Hematopoietic multipotent progenitor cell treated with erythropoietin and hydrocortisone succinate and interleukin-3 and kit ligand, for 8 days (in vitro differentiated cells): ENCODE measurements at places on chromosomes 6 and 20.

- DNase-seq: no peak
Observed at GRCh38 chr6:12578751-12579150, 137.8 kb upstream of the PHACTR1 start.

GRCh38 chr6:142372348-142372747, 70.5 kb downstream of the ADGRG6 start:
- DNase-seq: no peak

- DNase-seq: no peak
Observed at GRCh38 chr20:54995553-54995952, 520.2 kb downstream of the DOK5 start.

GRCh38 chr20:37299718-37300528, 10.5 kb downstream of the MANBAL start:
- peak; percentile 82 for DNase-seq

DNA sequence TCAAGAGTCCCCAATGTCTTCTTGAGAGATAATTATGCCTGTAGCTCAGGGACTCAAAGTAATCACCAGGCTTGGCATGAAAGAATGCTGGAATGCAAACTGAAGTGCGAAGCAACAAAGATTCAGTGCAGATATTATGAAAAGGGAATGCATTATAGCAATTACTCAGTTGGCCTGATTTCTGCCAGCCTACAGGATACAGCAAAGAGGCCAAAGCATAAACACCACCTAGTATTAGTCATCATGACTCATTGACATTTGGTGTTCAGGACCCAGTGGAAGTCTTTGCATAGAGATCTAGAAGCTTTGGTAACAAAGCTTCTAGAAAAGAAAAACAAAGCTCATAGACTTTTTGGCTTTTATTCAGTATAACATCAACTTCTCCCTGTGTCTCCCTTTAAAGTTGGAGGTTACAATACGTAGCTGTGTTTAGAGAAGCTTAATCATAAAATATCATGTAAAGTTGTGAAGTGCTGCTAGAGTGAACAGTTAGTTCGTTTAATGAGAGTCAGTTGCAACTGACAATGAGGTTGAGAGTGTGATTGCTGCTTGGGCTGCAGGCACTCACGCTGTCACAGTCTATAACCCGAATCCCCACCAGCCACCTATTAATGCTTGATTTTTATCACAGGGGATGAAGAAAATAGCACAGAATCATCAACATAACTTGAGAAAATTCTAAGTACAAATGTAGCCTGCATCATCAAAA, 932.7 kb downstream of the TFAP2A start:
- DNase-seq: no peak

DNA sequence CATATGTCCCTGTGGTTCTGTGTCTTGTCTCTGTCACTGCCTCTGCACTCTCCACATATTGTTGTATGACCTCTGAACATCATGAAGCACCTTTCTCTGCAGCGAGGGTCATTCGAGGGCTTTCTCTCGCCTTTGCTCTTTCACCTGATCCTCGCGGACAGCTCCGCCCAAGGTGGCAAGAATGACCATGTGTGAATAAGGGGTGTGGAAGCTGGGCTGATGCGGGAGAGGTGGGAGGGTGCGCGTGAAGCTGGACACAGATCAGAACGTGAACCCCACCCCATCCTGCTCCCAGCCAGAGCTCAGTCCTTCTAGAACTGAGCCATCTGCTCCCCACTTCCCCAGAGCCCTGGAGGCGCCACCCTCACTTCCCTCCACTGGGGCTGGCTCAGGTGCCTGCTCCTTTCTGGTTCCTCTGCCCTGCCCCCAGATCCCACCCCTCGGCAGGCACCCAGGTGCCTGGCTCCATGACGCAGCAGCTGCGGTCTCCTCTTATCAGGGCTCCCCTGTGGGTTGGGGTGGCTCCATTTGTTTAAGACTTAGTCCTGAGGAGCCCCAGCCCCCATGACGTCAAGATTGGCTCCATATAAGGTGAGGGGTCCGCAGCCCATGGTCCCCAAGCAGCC, at the start of gene MUCL3:
Gene MUCL3 (plus strand): TSS at position 613 of the 626 bp plus-strand sequence. CDS start 27 bp downstream, outside the sequence.
- DNase-seq: no peak

DNA sequence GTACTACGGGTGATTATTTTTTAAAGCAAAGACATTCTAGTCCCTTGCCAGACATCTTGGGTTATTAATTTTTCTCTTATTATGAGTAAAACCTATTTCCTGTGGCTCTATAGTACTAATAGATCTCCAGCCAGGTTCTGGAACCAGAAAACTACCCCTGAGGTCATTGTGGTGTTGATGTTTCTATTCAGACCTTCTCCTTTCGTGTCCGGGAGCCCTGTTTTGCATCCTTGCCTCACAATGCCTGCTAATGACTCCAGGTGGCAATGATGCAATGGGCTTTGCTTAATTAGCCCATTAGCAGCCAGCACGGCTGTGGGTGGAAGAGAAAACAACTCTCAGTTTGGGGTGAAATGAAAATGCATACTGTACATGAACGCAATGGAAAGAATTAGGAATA, 62.9 kb upstream of the ARG1 start:
- DNase-seq: no peak

GRCh38 chr6:128284128-128284527, 236.3 kb downstream of the PTPRK start:
- DNase-seq: no peak

DNA sequence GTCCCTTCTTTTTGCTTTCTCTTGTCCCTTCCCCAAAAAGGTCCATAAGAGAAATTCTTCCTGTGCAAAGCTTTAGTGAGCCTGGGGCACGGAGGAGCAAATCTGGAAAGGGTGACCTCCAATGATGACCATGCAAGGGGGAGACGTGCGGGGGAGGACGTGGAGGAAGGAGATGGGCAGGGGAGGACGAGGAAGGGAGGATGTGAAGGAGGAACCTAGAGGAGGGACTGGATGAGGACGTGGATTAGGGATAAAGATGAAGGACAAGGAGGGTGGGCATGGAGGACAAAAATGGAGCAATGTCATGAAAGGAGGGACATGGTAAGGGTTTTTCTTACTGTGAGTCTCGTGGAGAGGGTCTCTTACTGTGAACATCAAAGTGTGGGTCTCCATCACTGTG, 139.5 kb downstream of the ERMARD start:
- DNase-seq: no peak

DNA sequence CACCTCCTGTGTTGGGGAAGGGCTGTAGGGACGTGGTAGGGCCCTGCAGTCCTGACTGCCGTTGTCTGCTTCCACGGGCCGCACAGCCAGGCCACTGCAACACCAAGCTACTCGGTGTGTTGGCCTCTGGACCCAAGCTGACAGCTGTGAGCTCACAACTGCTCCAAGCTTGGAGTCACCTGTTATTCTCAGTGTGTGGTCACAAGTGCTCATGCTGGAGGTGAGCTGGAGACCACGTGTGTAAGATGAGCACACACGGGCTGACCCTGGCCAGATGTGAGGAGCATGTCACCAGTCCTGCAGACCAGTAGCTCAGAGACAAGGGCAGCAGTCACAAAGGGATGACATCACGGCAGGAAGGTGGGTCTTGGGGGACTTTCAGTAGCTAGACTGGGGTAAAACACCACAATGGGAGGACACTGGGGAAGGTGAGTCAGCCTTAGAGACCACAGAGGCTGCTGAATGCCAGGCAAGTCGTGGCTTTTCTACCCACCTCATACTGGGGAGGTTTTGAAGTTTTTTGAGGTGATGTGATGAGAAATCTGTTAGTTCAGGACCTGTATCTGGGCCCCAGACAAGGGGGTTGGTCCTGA, 87.3 kb downstream of the FAM120B start:
- no peak for DNase-seq

DNA sequence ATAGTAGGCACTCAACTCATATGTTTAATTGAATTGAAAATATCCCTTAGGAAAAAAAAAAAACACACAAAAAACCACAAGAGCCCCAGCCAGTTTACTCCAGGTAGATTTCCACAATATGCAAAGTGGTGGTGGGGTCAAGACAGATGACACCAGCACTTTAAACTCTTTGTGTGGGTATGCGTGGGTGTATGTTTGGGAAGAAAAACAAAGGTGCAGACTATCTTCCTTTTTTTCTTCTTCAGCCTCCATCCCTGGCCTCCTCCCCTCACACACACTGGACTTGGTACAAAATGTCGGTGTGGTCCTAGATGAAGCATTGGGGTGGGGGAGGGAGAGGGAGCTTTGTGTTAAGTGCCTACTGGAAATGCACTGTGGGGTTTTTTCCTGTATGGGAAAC, 42.2 kb upstream of the CDKAL1 start:
- DNase-seq: no peak

DNA sequence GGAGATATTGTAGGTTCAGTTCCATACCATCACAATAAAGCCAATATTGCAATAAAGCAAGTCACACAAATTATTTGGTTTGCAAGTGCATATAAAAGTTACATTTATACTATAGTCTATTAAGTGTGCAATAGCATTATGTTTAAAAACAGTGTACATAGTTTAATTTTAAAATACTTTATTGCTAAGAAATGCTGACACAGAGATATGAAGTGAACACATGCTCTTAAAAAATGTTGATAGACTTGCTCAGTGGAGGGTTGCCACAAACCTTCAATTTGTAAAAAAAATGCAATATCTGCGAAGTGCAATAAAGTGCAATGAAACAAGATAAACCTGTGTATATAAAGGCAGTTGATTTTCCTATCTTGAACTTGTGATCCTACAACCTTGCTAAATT, 161.5 kb downstream of the PRDM13 start:
- DNase-seq: no peak

- DNase-seq: no peak
Observed at GRCh38 chr6:107361753-107362604, 97.4 kb downstream of the PDSS2 start.

DNA sequence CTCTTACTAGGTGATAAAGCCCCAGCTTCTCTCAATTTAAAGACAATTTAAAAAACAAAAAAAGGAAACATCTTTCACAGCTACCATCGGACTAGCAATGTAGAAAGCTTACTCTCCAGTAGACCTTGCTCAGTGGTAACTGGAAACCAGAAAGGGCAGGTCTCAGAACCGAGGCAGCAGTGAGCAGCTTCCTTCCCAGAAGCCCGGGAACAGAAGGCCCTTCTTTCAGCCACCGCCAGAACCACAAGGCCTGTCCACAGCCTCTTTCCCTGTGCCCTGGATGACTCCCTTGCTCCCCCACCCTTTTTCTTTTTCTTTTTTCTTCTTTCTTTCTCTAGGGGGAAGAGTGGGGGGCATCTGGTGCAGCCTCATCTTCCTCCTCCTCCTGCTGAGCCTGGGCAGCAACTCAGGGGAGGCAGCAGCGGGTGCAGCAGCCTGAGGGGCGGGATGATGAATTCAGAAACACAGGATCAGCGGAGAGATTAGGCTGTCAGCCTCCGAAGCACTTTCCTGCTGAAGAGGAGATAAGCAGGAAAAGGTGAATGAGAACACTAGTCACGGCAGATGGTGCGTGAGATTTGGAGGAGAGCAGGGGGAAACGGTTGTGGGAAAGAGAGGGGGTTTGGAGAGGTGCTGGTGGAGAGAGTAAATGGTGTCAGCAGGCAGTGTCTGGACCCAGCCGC, 158.5 kb downstream of the ID4 start:
- DNase-seq: peak; percentile 41

DNA sequence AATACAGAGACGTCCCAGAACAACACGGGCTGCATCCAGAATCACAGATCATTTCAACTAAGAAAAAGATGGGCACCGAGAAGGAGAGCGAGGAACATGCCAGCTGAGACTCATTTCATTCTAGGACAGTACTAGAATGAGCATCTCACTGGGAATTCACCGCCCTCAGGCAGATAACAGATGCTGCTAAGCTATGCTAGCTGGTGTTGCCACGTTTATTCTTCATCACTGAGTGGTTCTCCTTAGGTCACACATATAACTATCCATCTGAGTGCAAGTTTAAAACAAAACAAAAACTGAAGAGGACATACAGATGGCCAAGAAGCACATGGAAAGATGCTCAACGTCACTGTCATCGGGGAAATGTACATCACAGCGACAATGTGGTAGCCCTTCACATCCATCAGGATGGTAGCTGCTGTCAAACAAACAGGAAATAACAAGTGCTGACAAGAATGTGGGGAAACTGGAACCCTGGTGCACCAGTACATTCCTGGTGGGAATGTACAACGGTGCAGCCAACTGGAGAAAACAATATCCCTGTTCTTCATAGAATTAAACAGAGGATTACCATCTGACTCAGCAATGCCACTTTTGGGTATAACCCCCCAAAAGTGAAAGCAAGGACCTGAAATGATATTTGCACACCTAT, 97.6 kb downstream of the SLC22A23 start:
- DNase-seq: no peak

GRCh38 chr6:23106951-23107350, 537.6 kb downstream of the HDGFL1 start:
- no peak for DNase-seq

DNA sequence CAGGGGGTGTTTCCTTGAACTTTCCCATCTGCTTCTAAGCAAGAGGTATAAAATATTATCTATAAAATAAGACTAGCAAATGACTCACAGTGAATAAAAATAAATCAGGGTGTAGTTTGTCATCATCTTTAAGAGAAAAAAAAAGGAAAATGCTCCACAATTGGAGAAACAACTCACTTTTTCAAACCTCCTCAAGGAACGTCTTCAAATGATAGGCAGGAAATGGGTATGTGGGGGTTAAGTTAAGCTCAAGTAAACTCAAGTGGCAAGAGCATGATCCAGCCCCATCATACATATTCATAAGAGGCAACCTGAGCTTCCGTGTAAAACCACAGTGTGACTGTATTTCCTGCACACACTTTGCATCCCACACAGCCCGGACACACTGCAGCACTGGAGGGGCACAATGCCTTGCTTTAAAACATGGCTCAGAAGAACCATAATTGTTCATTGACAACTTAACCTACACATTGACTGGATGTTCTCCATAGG, 58.5 kb upstream of the CEP85L start:
- peak; percentile 72 for DNase-seq

DNA sequence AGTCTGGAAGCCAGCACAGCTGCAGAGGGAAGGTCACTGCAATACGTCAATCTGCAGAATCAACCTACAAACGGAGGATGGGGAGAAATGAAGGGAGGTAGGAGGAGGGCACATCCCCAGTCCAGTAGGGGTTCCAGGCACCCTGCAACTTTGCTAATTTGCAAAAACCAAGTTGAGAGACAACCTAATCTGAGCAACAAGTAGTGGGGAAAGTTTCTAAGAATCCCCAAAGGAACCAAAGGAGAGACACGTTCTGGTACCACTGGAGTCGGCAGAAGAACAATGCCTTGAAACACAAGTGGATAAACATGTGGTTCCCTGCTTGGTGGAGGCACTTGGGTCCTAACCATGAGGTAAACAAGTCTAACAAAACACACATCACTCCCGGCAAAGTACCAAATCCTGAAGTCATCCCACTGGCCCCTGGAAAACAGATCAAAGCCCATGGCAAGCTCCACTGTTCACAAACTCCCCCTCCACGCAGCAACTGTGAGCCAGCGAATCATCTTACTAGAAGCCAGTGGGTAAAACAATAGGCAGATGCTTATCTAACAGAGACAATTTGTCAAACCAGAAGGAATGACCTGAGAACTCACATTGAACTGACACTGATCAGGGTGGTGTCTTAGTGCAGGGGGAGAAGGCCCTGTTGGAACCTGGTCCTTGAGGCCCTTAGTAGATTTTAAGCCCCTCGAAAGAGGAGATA, 4.7 kb downstream of the MRPS18A start:
- no peak for DNase-seq
